ENCODE measurements at places on chromosomes 6 and 20.

- DNase-seq, result no peak
Observed at GRCh38 chr20:39445095-39445494, 483.0 kb downstream of the DHX35 start.

- DNase-seq, result no peak
Observed at GRCh38 chr6:56798163-56798562, 155.5 kb upstream of the DST start.

- DNase-seq, result no peak
Observed at GRCh38 chr20:24970030-24970553, 21.0 kb downstream of the CST7 start.

DNA sequence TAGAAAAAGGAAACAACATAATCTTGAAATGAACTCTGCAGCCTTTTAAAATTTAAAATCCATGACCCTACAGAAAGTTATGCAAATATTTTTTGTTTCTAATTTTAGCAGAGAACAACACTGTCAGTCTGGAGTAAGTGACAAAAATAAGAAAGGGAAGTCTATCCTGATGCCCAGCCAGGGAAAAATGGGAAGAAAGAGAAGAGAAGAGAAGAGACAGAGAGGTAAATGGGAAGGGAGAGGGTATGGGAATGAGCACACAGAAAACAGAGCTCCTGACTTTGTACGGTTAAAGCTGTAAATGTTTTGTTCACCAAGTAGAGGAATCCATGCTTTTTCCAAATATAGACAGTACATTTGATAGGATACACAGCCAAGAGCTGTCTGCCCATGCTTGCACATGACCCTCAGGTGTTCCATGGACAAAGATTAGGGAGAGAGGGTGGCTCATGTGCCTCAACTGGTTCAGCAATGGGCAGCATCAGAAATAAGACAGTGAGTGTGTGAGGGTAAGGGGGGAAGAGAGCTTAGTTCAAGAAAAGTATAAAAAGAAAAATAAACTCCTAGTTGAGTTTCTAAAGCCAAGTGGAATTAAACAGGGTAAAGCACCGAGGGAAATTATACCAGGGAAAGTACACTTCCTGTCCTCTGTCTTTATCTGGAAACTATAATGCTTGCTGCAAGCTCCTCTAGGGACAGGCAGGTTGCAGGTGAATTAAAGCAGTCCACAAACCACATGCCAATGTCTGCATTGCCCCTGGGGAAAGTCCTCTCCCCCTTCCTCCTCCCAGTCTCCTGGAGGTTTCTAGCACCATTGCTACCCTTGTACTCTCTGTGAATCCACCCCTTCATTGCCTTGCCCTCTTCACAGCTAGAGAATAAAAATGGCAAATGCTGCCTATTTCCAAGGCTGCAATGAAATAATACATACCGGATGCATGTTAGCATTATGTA is 30.0 kb downstream of the MAP3K5 start:
- DNase-seq, result no peak

DNA sequence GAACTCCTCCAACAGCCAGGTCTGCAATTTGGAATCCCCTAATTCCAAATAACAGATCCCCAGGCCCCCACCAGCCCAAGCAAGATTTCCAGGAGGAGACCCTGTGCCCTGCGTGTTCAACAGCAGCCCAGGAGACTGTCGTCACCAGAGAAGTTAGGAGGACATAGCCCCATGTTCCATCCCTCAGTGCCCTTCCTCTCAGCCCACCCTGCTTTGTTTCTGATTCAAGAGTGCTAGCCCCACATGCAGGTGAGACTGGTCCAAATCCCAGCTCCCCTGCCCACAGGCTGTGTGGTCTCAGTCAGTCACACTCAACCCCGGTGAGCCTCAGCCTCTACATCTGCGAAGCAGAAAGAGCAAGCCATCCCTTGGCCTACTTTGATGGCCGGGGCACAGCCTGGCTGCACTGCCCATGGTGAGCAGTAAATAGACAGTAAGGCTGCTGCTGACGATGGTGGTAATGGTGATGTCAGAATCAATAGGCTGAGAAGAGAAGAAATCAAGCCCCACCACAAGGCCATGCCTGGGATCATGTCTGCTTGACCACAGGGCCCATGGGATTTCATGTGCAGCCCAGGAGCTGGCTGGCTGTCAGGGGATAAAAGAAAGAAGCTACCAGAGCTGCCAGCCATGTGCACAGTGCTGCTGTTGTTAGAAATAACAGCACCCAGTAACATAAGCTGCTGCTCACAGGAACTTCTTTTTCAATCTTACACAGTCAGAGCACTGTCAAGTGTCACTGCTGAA is 51.5 kb upstream of the NXT1 start:
- DNase-seq, result no peak

GRCh38 chr6:35808688-35809087 is 3.5 kb downstream of the LHFPL5 start:
- no peak for DNase-seq
